ENCODE measurements at places on chromosomes 6 and 20.

DNA sequence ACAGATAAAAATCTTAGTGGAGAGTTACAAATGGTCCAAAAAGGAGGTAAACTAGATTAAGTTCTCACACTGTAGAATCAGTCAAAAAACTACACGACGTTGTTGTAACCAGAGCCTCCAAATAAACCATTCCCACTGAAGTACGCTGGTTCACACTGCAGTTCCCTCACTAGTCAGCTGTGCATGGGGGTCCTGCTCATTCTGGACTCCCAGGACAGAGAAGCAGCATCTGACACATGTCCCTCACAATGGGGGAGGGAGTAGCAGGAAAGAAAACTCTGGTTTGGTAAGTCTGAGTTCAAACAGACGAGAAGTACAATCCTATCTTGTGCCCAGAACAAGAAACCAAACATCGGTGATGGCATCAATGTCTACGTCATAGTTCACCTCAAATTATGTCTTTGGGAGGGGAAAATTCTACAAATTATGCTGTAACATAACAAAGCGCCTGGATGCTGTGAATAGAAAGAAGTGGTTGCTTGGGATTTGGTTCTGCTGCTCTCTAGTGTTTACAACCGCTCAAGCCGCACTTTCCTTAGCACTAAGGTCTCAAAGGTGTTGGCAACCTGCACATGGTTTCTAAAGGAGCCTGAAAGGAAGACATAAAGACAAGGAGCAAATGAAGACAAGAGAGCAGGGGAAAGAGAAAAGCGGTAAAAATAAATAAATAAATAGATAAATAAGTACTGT, 208.0 kb downstream of the GMDS start:
- no peak for DNase-seq

- no peak for DNase-seq
Observed at GRCh38 chr20:3577366-3577765, 85.8 kb downstream of the GFRA4 start.

DNA sequence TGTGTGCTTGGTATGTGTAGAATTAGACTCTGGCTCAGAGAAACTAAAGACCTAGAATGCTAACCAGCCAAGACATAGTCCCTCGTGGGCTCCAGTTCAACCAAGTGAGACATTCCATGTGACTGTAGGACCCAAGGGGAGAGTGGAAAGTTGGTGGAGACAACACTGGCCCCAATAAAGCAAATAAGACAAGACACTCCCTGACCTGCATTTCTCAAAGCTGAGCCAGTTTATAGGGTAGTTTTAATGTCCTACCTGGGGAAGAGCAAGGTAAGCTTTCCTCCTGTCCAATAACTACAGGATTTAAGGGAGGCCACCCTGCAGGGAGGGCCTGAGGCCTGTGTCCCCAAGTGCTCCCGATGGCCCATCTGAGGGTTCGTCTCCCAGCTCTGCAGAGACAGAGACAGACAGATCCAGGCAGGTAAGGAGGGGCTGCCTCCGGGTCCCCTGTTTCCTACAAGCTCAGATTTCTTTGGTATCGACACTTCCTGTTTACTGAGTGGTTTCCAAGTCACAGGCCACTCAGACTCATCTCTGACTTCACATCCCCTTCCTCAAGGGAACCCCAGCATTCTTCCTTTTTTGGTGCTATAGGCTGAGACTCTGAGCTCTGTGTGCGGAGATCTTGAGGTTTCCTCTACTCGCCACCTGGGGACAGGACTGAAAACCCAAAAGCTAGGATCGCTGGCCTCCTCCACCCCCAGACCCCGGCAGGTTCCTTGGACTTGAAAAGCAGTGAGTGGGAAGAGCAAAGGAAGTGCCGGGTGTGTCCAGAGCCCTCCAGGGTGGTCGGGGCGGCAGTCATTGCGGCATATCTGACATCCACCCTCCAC, 92.4 kb downstream of the PRND start:
- peak; percentile 79 for DNase-seq

- peak; percentile 60 for DNase-seq
Observed at GRCh38 chr20:3980260-3981131, 34.9 kb downstream of the RNF24 start.

DNA sequence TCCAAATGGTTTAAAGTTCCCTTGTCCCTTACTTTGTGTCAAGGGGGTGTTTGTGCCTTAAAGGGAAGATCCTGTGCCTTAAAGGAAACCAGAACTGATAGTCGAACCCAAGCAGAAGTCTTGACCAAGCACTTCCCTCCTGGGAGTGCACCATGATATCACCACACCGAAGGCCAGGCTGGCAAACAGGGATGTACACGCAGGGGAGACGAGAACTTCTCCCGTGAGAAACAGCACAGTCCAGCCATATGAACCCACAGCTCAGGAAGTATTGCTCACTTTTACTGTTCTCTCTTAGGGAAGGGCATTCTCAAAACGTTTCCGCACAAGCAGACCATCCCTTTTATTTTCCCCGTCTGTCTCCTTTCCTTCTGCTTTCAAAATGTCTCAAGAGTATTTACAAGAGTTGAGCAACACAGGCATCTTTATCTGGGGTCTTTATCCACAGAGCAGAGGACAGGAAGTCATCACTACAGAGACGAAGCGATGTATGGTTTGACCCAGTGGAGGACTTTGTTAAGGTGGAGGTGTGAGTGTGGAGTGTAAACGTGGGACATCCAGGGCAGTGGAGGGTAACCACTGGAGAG, 12.8 kb upstream of the SERPINB1 start:
- peak; percentile 97 for DNase-seq

- no peak for DNase-seq
Observed at GRCh38 chr20:36342331-36343120, 36.4 kb downstream of the DLGAP4 start.

GRCh38 chr6:89434954-89435353, 2.0 kb downstream of the ANKRD6 start:
- DNase-seq = no peak

- peak; percentile 62 for DNase-seq
Observed at GRCh38 chr6:139713424-139713823, 339.0 kb upstream of the CITED2 start.

GRCh38 chr6:53154794-53155193, 6.2 kb upstream of the GCM1 start:
- no peak for DNase-seq

DNA sequence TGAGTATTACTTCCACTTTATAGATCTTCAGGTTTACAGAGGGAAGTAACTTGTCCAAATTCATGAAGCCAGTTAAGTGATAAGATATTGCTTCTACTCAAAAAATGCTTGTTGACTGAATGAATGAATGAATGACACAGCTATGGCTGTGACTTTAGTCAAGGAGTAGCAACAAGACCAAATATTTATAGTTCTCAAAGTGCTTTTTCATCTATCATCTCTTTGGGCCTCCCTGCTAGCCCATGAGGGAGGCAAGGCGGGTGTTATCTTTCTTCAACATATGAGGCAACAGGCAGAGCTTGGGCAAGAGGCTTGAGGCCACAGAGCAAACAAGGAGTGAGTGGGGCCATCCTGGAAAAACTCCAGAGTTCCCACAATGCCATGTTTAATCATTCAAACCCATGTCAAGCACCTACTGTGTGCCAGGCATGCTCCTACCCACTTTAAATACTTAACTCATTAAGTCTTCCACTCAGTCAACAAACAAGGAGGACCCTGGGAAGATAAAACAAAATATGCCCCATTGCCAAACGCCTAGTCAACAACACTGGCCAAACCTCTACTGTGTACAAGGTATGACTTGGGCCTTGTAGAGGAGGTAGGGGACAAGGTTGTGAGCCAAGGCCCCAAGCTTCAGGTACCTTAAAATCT, 15.9 kb downstream of the BCL2L1 start:
- peak; percentile 83 for DNase-seq

GRCh38 chr6:15575357-15576033, 87.3 kb downstream of the DTNBP1 start:
- no peak for DNase-seq

GRCh38 chr20:45293041-45294002, 13.3 kb upstream of the RBPJL start:
- peak; percentile 96 for DNase-seq

DNA sequence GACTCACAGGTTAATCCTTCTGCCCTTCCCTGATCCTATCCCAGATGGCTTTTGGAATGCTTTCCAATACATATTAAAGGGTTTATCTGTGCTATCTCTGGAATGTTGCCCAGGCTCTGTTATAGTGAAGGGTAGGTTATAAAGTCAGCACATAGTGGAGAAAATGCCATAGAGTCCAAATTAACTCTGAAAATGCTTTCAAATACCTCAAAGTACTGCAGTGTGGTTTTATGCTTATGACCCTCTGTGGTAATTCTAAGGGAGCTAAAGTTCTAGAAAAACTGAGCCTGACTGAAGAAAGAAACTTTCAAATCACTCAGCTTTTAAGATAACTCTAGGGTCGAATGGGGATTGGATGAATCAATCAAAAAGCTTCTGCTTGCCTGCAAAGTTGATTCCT, 159.8 kb downstream of the PLCB1 start:
- no peak for DNase-seq

- no peak for DNase-seq
Observed at GRCh38 chr6:106972500-106972899, 2.0 kb downstream of the CD24 start.

DNA sequence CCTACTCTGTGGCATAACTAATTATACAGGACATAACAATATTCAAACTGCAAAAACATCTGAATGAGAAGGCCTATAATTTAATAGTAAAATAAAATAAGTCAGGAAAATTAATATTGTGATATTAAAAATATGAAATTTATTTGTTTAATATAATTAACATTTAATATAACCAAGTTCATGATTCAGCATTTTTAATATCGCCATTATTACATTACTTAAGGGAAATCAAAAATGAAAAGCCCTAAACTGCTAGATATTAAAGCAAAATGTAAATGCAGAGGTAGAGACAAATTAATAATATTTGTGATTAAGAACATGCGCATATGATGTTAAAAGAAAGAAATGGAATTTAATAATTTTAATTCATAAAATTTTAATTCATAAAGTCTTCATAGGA, 683.4 kb upstream of the EYS start:
- DNase-seq = no peak

DNA sequence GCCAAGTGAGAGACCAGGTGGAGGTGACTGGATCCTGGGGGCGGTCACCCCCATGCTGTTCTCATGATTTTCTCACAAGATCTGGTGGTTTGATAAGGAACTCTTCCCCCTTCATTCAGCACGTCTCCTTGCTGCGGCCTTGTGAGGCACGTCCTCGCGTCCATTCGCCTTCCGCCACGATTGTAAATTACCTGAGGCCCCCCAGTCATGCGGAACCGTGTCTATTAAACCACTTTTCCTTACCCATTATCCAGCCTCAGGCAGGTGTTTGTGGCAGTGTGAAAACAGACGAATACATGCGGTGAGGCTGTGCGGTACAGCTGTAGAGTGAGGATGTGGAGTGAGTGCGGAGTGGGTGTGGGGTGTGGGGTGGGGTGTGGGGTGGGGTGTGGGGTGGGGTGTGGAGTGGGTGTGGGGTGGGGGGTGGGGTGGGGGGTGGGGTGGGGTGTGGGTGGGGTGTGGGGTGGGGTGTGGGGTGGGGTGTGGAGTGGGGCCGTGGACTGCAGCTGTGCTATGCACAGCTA, 12.1 kb upstream of the NTSR1 start:
- no peak for DNase-seq

DNA sequence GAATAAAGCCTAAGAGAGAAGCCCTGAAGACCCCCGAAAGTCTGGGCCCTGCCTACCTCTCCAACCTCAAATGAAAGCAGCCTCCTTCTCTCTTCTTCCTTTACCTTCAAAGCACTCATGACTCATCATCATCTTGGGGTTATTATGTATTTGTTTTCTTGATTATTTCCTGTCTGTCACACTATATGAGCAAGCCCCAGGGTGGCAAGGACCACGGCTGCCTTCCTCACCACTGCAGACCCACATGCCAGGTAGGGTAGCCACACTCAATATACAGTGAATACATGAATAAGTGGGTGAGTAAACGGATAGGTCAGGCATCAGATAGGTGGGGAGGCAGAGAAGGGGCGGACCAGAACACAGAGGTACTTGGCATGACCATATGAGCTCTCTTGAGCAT, 8.8 kb downstream of the WFDC3 start:
- no peak for DNase-seq

DNA sequence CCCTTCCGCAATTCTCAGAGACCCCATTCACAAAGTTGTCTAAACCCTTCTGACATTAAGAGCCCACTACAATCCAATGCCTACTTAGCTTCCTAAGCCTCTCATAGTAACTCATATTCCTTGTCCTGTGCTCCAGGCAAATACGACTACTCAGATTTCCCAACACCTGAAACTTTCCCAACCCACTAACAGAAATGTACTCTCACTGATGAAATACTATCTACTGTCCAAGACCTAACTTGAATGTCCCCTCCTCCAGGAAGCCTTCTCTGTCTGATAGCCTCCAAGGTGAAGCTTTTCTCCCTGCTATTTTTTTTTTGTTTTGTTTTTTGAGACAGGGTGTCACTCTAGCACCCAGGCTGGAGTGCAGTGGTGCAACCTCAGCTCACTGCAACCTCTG, 30.4 kb downstream of the GPLD1 start:
- no peak for DNase-seq

DNA sequence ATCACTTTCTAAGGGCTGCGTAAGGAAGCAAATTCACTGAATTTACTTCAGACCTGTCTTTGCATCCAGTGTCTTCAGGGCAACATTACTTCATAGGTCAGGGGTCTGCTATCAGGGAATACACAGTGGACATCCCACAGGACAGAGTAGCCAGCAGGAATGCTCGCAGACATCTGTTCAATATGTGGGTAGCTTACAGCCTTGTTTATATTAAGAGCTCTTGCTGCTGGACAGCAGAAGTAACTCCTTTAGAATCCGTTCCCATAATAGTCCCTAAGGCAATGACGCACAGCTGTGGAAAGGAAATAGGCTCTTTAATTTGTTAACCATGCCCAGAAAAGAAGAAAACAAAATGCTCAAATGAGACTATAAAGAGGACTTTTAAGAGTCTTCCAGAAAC, 198.7 kb downstream of the MOXD1 start:
- DNase-seq = no peak

- peak; percentile 82 for DNase-seq
Observed at GRCh38 chr20:33994222-33994913, 657 bp downstream of the RALY start.

GRCh38 chr6:11155589-11155988, 44.1 kb upstream of the ERVFRD-1 start:
- no peak for DNase-seq

- DNase-seq = no peak
Observed at GRCh38 chr20:36804425-36804824, 30.9 kb upstream of the DSN1 start.

GRCh38 chr6:168216117-168216516, 103.5 kb downstream of the DACT2 start:
- DNase-seq = no peak

- DNase-seq = peak; percentile 63
Observed at GRCh38 chr6:42783177-42783875, 1.5 kb downstream of the BICRAL start.

DNA sequence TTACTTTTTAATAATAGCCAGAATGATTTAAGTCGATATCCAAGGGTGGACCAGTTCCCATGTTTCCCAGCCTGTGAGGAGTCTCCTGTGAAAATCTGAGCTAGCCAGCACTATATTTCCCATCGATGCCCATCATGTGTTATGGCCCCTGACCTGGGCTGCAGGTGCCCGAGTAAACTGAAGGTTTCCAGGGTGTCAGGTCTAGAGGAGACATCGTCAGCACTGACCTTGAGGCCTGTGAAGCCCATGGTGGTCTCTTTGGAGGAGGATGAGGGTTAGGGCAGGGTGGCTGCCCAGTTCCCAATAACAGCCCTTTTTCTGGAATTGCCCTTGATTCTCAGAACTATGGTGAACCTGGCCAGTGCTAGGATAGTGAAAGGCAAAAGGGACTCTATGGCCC, 63.0 kb upstream of the TOP1 start:
- DNase-seq = no peak

- DNase-seq = no peak
Observed at GRCh38 chr20:54456423-54456822, 19.0 kb upstream of the DOK5 start.

- DNase-seq = no peak
Observed at GRCh38 chr6:5357486-5357885, 96.2 kb downstream of the FARS2 start.
